ENCODE measurements at places on chromosomes 16 and 17.

- no peak for DNase-seq
Measured at GRCh38 chr17:77721846-77722160, 236.7 kb upstream of the TNRC6C start.

GRCh38 chr16:82184213-82184612, 14.2 kb upstream of the MPHOSPH6 start:
- no peak for DNase-seq

DNA sequence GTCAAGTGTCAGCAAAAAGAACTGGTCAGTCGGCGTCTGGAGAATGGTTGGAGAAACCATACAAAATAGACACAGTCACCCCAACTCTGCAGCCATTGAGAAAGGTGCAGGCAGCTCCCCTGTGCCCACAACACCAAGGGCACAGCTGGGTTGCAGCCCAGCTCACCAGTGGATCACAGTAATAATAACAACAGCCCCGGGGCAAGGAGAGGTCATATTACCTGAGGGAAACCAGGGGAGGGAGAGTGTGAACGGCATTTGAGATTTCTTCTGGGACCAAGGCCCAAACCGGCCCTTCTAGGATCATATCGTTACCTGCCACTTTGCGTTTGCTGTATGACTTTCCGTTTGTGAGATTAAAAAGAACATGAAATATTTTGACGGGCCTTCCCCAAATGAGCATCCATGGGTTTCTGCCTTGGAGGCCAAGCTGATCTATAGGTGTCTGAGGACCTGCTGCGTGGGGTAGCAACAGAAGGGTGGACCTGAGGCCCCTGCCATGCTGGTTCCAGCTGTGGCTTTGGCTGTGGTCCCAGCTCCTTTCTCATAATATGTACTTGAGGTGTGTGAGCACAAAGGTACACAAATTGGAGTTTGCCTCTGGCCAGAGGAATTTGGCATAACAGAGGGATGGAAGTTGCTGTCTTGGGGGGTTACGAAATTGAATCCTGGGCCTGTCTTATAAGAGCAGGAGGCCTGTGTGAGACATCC, 154.6 kb downstream of the CMIP start:
- DNase-seq, result no peak

DNA sequence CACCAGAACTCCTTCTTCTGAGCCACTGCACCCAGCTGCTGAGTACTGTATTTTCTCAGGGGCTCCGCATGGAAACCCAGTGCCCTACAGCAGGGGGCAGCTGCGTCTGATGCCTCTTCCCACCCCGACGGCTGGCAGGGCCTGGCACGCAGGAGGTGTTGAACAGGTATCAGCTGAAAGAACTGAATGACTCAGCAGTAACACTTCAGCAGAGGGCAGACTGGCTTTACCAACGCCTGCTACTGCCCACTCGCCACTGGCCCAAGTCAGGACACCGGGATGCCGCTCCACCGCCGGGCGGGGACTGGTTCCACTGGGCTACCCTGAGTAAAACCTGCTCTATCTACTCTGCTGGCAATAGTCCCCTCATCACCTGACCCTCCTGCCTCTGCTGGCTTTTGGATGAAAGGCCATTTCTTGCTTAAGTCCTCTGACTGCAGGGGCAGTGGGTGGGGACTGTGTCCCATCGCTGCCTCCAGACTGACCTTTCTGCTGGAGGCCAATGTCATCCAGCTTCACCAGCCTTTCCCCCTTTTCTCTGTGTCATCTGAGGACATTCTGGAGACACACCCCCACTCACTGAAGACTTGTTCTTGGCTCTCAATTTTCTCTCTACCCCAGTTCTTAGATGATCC, 100.4 kb upstream of the FA2H start:
- DNase-seq, result no peak

GRCh38 chr17:15348021-15348420, 6.6 kb upstream of the TEKT3 start:
- no peak for DNase-seq

DNA sequence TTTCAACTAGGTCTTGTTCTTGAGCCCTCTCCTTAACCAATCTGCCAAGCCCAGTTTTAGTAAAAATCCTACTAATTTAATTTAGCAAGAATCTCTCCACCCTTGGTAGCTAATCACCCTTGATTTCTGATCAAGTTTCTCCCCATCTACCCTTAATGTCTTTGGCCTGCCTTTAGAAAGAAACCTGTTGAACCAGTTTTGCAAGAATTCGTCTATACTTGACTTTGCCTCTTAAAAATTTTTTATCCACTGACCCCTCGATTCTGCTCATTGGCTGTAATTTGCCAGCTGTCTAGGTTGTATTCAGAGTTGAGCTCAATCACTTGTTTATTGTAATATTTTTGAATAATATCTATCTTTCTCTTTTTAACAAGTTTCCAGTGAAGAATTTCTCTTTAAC, 1138.5 kb downstream of the CDH11 start:
- DNase-seq, result no peak

GRCh38 chr16:31348579-31348978, 6.4 kb upstream of the ITGAX start:
- DNase-seq, result no peak

DNA sequence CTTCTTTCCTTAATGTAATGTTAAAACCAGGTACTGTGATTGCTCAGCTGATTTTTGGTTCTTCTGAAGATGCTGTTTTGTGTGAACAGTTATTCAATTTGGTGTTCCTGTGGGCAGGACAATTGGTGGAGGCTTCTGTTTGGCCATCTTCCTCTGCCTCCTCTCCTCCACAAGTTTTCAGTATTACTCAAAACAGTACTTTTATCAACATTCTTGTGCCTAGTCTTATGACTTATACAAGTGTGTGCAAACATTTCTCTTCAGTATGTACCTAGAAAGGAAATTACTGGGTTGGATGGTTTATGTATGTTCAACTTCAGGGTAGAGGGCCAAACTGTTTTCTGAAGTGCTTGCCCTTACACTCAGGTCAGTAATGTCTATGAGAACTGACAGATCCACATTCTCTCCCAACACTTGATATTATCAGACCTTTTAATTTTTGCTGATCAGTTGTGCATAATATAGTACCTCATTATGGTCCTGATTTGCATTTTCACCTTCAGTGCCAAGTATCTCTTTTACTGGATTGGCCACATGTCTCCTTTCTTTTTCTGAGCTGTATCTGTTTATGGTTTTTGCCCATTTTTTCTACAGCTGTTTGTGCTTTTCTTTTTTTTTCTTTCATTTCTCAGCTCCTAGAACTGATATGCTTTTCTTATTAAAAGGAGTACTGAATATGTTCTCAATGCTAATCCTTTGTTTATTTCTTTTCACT, 50.9 kb downstream of the ERCC4 start:
- no peak for DNase-seq

GRCh38 chr16:22284637-22285036, 12.6 kb upstream of the POLR3E start:
- DNase-seq, result no peak

GRCh38 chr17:48003417-48004151, 32.7 kb downstream of the CDK5RAP3 start:
- DNase-seq, result no peak

DNA sequence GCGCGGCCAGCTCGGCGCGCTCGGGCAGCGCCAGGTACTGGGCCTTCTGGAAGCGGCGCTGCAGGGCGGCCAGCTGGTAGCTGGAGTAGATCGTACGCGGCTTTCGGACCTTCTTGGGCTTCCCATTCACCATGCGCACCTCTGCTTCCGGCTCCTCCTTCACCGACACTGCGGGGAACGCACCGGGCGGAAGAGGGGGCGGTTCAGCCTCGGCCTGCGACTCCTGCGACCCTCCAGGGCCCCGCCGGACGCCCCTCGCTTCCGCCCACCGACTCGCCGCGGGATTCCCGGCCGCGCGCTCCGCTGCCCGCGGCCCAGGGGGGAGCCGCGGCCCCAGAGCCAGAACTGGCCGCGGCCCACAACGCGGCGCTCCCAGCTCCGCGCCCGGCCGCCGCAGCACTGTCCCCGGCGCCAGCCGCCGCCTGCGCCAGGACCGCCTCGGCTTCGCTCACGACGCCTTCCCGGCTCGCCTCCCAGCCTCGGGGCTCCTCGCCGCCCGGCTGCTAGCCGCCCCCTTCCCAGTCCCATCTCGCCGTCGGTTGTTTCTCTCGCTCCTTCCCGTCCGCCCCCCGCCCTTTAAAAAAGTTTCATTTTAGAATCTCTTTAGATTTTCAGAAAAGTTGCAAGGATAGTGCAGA, 1.5 kb downstream of the DLX3 start:
- no peak for DNase-seq

DNA sequence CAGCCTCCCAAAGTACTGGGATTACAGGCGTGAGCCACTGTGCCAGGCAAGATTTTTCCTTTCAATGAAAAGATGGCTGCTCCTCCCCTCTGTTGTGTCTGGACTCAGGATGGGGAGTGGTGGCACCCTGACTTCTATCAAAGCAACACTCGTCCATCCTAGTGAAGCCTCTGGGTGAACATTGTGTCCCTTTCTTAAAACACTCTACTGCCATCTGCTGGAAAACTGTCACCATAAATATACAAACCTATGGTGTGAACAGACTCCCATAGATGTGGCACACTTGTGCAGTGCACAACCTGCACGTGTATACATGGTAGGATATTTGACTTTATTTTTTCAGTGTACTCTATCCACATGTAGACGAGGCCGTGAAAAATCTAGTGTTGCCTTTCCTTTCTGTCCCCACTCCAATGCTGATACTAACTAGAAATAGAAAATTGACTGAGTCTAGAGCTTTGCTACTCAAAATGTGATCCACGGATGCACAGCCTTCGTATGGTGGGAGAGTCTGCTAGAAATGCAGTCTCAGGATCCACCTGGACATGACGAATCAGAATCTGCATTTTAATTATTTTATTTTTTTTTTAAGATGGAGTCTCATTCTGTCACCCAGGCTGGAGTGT, 55.9 kb upstream of the PLCG2 start:
- peak; percentile 72 for DNase-seq

GRCh38 chr17:1022278-1023024, 25.5 kb downstream of the TIMM22 start:
- no peak for DNase-seq

DNA sequence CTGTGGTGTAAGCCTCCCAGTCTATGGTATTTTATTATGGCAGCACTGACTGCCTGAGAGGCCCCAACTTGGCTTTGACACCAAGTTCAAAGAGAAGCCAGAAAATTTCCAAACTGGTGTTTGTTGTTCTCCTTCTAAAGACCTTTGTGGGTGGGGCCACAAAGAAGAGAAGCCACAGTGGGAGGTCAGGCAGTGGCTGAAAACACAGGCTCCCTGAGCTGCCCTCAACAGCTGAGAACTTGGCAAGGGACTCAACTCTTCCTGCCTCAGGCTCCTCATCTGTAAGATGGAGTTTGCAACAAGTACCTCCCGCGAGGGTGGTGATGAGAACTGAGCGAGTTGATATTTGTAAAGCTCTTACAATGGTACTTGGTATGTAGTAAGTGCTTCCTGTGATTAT, 18.2 kb downstream of the CES5A start:
- no peak for DNase-seq
